ENCODE measurements at places on chromosomes 12 and 14.
A peak's percentile ranks its signal among the peaks of the same experiment; 100 is the strongest.

DNA sequence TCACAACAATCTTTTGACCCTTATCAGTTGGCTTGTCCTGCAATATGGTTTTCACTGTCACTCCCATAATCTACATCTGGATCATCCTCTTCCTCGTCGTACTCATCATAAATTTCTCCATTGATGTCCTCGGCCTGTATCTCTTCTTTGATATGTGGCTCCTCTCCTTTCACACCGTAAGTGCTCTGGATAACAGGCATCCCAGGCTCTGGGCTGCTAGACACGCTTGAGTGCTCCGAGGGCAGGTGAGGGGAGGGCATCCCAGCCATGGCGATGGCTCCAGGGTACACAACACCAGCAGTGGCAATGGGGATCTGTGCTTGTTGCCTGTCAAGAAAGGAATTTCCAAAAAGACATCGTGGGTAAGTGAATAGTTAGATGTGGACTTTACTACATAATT, 415.3 kb downstream of the SOX5 start:
- no peak for DNase-seq

GRCh38 chr12:119176267-119177055, 2.3 kb upstream of the HSPB8 start:
- DNase-seq: peak; percentile 43

DNA sequence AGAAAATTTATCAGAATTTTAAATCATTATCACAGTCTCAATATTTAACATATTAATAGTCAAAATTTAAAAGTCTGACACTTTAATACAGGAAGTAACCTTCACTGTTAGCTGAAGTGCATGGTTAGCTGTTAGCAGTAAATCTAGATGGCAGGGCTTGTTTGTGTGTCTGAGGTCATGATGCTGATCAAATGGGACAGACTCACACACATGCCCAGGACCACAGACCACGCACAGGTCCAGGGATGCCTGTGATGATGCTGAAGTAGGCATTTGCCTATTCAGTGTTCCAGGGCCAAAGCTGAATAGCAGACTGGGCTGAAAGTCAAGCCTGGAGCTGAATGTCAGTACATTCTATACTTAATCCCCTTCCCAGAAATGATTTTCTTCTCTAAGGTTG, 20.5 kb downstream of the FNTB start:
- no peak for DNase-seq

- DNase-seq: no peak
Measured at GRCh38 chr14:104227806-104228205, 89.4 kb downstream of the KIF26A start.

DNA sequence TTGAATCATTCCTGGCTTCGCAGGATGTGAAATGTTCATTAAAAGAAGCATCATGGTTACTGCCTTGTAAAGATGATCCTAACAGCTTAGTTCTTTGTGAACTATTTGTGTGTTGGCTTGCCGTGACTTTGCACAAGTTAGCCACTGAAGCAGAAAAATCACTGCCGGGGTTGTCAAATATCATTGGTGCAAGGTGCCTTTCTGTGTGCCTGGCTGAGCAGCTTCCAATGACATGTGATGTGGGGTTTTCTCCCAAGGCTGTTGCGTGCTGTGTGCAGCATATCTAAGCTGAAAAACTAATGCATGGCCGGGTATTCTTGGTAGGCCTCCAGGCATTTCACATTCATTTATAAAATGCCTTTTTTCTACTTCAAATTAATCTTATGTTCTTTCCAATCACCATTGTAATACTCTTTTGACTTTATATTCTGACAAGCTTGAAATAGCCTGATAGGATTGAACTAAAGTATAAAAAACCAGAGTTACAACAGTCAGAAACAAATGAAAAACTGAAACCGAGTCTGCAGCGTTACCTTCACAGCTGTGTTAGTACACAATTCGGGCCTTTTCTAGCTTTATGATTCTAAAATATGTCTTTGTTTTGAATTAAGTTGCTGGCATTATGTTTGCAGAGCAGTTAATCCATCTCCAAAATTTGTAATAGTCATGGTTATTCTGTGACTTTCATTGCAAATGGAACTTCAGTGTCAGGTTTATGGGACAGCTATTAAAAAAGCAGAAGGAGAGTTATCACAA, 222.1 kb downstream of the SYT1 start:
- no peak for DNase-seq
